Right forelimb (tissue), 1 donor: ENCODE measurements at places on chromosomes 2 and 18.

- DNase-seq, result no peak
These were observed 31.8 kb downstream of the STRADB start for GRCh38 chr2:201483342-201483741.

- DNase-seq, result no peak
These were observed 95.6 kb upstream of the THOC1 start for GRCh38 chr18:363301-364085.

DNA sequence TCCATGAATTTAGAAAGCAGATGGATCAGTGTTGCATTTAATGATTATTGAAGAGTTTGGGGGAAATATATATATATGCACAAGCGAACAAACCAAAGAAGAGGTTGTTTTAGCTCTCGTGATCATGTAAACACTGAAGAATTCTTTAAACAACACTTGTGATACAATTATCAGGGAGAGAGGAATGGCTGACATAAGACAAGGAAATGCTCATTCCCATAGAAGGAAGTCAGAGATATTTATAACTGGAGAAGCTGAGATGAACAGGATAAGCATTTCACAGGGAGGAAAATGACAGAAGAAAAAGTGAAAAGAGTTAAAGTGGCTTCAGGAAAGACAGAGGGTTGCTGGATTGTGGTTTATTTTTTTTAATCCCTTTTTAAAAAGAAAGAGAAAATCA lies 10.6 kb upstream of the COL6A3 start:
- no peak for DNase-seq

- no peak for DNase-seq
These were observed 9.0 kb upstream of the MBP start for GRCh38 chr18:77141401-77142118.

DNA sequence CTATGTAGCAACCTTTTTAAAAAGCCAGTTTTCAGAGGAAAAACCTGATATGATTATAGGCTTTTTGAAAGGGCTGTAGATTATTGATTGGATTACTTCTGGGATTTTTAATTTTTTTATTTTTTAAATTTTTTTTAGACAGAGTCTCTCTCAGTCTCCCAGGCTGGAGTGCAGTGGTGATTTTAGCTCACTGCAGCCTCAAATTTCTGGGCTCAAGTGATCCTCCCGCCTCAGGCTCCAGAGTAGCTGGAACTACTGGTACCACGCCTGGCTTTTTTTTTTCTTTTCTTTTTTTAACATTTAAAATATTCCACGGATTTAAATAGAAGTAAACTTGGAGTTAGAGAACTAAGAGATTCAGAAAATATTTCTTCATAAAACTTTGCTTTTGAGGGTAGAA lies 1.2 kb downstream of the MRPL19 start:
- no peak for DNase-seq

DNA sequence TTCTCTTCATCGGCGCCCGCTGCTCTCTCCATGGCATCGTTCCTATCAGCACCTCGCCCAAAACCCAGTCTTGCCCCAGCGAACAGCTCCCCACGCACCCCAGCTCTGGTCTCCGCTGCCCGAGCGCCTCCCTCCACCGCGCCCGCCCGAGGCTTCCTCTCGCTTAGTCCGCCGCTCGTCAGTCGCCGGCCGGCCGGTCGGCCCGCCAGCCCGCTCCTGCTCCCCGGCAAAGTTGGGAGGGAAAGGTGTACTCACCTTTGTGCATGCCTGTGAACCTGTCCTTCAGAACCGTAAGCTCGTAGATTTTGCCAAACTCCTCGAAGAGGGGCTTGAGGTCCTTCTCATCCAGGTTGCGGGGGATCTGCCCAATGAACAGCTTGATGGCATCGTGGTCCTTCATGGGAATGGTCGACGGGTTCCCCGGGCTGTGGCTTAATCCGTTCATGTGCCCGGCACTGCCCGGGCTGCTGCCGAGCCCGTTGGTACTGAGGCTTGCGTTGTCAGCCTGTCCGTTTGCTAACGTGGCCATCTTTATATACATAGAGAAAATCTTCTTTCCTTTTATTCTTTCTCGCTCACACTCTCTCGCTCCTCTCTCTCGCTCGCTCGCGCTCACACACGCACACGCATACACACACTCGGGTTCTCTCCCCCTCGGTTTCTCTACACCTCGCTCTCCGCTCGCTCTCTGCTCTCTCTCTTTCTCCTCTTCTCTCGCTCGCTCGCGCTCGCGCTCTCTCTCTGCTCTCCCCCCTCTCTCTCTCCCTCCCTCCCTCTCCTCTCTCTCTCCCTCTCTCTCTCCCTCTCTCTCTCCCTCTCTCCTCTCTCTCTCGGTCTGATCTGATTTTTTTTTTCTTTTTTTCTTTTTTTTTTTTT lies at the start of gene CELF4:
Gene CELF4 (minus strand): TSS at position 698 of the 876 bp plus-strand sequence.
- no peak for DNase-seq

DNA sequence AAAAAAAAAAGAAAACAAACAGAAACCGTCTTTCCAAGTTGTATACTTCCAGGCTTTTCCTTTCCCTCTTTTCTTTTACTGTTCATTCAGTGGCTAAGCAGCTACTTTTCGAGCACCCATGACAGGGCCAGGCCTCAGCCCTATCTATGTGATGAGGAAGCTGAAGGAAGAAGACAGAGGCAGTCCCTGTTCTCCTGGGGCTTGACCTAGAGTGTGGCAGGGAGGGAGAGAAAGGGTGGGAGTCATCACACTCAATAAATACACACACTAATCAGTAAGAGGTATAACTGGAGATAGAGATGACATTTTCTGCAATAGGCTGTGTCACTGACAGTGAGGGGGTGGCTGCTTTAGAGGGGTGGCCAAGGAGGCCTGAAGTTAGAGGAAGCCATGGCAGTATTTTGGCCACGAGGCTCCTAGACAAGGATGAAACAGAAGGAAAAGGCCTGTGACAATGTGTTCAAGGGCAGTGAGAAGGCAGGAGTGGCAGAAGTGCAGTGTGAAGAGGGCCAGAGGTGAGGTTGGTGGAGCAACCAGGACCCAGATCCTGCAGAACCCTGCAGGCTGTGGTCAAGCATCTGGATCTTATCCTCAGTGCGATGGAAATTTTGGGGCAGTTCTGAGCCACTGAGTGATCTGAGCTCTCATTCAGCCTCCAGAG lies 131.8 kb upstream of the TTC39C start:
- DNase-seq, result no peak

GRCh38 chr18:10197097-10197496 lies 257.3 kb upstream of the APCDD1 start:
- no peak for DNase-seq

DNA sequence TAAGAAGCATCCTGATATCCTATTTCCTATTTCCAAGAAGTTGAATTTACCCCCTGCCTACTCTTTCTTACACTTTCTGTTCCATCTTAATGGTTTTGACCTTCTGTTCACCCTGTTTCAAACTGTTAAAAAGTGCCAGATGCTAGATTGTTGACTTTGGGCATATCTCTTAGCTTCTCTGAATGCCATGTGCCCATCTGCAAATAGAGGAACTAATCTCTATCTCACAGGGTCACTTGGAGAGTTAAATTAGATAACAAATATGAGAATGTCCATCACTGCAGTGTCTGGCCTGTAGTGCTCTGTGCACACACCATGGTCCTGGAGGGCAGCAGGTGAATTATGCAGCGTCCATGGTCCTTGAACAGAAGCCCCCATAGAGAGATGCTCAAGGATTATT lies 83.8 kb downstream of the LRATD1 start:
- DNase-seq, result no peak

- no peak for DNase-seq
These were observed 16.0 kb upstream of the MARCHF4 start for GRCh38 chr2:216388046-216388884.

DNA sequence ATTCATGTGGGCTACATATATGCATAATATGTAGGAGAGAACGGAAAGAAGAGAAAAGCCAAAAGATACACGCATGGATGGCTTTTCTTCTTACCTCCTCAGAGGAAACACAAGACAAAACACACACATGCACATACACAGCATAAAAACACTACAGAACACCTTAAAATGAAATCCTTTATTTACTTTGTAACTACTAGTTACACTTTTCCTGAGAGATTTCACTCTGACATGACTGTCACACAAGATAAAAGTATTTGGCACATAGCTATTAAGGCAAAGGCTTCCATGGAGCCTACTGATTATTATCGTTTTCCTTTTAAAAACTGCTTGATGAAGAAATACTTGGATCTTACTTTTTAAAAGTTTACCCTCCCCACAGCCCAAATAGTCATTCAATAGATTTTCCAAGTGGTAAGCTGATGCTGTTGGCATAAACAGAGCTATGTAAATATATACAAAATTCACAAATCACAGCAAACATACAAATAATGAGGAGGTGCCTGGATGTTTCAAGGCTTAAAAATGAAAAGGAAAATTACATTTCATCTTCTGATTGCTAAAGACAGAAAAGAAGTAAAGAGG lies 8.6 kb downstream of the ZEB2 start:
- no peak for DNase-seq

DNA sequence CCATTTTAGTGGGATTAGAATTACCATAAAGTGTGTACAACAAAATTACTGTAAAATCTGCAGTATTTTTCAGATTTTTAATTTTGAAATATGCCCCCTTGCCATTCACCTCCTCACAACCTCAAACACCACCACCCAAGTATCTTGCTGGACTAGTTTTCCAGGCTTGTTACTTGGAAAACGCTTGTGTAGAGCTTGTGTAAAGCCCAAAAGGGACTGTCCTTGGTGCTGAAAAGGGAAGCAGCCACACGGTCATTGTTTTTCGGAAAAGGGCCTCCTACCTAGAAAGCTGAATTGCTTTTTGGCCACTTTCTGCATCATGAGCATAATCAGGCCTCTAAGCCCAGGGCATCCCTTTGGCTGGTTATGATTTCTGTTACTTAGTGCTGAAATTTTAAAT lies 563.4 kb downstream of the LRRTM4 start:
- DNase-seq, result no peak

DNA sequence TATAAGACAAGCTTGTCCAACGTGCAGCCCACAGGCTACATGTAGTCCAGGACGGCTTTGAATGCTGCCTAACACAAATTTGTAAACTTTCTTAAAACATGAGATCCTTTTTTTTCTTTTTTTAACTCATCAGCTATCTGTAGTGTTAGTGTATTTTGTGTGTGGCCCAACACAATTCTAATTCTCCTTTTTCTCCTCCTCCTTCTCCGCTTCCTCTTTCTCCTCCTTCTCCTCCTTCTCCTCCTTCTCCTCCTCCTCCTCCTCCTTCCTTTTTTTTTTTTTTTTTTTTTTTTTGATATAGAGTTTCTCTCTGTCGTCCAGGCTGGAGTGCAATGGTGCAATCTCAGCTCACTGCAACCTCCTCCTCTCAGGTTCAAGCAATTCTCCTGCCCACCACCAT lies 39.3 kb upstream of the GTF2A1L start:
- no peak for DNase-seq

GRCh38 chr2:68238955-68239822 lies 13.1 kb downstream of the PPP3R1 start:
- no peak for DNase-seq

DNA sequence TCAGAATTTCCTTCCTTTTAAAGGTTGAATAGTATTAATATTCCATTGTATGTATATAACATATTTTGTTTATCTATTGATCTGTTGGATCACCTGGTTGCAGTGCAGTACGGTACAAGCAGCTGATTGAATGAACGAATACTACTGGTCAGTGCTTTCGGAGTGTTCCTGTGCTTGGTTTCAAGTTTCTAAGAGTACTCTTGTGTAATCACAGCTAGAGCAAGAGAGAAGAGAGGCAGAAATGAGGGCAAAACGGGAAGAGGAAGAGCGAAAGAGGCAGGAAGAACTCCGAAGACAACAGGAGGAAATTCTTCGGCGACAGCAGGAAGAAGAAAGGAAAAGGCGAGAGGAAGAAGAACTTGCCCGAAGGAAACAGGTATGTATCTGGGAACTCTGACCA lies 40.3 kb upstream of the KCNJ13 start:
- DNase-seq, result no peak

GRCh38 chr18:76368271-76368670 lies 126.8 kb downstream of the ZNF516 start:
- DNase-seq, result no peak

DNA sequence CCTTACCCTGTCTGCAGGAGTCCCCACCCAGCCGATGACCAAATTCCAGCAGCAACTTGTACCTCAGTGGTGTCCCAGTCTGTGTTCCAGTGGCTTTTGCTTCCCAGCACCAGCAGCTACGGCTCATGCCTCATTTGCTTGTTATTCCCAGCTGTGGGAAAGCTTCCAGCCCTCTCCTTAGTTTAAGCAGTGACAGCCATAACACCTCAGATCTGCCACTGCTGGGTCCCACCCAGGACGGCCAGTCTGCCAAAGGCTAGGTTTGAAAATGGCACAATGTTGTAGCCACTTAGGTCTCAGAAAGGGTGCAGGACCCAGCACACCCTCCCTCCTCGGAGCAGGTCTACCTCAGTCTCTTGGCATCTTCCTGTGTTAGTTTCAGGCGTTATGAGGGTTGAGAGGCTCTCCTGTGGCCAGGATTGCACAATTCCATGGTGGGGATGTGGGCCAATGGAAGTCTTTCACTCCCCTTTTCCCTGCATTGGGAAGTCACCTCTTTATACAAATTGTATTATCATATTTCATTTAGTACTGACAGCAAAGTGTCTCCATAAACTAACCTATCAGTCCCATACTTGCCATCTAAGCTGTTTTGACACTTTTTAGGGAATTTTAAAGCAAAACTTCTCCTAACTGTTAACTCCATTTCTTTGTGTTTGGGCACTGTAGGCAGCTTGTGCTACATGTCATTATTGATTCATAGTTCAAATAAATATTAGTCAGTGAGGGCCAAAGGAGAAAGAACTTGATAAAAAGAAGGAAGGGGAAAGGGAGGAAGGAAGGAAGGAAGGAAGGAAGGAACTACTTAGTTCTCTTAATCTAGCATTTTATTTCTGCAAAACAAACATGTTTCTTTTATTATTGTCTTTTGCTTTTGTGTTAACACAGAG lies 62.9 kb upstream of the FAM110C start:
- no peak for DNase-seq

DNA sequence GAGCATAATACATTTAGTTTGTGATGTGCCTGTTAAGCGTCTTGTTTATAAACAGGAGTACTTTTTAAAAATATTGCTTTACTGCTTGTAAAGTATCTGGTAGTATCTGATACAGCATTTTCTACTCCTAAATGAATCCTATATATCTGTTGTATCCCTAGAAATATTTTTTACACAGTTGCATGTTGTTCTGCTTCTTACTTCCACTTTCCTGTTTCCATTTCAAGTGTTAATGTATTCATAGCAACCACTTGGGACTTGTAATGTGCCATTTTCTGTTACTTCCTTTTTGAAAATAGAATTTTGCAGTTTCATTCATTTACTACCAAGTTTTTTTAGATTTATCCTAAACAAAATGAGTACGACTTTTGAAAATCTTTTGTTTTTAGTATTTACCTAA lies 24.9 kb downstream of the CCNT2 start:
- no peak for DNase-seq

- no peak for DNase-seq
These were observed 122.0 kb downstream of the ZNF521 start for GRCh38 chr18:25229920-25230319.
